Omental fat pad (tissue), 4 donors: ENCODE measurements at places on chromosomes 6 and 20.

DNA sequence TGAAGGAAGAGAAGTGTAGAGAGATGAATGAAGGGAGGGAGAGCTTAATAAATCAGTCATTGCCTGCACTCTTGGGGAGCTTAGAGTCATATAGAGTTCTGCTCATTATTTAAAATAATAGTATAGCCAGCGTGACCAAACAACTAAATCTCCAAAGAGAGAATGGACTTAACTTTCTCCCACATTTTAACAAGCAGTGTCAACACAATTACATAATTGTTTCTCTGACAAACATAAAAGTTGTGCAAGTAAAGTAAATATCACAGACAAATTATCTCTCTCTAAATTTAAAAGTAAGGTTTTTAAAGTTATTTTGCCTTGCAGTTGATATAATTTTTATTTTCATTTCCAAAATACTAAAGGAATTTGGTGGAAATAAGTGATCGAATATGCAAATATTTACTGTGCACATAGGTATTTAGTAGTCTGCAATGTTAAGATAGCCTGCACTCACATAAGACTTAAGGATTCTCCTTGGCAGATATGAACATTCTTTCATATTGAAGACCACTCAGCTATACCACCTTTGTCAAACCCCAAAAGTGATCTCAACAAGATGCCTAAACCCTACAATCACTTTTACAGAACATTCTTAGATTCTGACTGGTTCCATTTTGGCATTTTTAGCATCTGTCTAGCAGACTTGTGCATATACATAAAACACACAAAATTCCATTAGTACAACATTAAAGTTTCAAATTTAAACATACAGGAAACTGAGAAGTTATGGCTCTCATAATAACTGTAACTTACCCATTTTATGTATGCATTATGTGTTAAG lies 67.7 kb downstream of the KIF6 start:
- no peak for DNase-seq

DNA sequence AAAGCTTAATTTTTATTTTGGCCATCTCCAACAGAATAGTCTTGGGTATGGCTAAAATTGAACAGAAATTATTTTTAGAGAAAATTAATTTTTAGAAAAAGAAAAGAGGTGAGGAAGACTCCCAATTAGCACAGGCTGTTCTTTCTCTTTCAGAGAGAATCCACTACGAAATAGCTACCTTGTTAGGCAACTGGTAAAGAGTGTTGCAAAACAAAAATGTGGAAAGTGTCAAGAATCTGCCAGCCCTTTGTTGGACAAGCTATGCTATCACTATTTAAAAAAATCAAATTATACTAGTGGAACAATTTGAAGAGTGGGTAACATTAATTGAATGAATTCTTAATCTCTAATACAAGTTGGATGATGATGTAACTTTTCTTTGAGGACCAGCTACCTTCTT lies 19.2 kb upstream of the ZSCAN9 start:
- no peak for DNase-seq

- DNase-seq, result no peak
Measured at GRCh38 chr6:15927531-15928225, 201.2 kb upstream of the MYLIP start.

DNA sequence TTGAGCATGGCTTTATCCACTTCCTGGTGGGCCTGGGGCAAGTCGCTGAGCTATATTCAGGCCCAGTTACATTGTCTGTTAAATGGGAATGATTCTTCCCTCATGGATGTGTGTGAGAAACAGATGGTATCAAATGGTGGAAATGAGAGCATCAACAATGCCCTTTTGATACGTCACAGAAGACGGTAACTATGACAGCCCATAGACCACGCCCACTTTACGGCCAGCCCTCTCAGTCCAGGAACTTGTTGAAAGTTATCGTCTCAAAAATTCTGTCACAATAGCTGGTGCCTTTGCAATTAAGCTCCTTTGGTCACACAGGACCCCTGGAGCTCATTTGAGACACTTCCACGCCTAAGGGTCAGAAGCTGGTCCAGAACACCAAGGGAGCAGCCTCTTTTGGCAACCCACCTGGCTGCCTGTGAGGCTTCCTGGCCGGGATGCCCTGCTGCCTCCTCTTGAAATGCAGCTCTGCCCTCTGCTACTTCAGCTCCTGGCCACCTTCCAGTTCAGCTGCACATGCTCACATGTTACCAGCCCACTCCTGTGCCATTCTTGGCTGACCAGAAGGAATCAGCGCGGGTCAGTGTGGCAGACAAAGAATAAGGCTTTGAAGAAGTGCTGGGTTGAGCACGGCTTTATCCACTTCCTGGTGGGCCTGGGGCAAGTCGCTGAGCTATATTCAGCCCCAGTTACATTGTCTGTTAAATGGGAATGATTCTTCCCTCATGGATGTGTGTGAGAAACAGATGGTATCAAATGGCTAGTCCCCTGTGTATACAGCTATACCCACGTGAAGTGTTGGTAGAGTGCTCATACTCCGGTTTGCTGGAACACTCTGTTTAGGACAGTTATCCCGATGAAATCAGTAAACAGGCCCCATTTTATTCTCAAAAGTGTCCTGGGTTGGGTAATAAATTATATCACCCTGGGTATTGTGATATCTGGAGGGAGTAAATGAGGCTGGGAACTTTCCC lies 199.2 kb upstream of the SUPT3H start:
- DNase-seq, result no peak

- no peak for DNase-seq
Measured at GRCh38 chr6:21808551-21809242, 215.1 kb downstream of the SOX4 start.

DNA sequence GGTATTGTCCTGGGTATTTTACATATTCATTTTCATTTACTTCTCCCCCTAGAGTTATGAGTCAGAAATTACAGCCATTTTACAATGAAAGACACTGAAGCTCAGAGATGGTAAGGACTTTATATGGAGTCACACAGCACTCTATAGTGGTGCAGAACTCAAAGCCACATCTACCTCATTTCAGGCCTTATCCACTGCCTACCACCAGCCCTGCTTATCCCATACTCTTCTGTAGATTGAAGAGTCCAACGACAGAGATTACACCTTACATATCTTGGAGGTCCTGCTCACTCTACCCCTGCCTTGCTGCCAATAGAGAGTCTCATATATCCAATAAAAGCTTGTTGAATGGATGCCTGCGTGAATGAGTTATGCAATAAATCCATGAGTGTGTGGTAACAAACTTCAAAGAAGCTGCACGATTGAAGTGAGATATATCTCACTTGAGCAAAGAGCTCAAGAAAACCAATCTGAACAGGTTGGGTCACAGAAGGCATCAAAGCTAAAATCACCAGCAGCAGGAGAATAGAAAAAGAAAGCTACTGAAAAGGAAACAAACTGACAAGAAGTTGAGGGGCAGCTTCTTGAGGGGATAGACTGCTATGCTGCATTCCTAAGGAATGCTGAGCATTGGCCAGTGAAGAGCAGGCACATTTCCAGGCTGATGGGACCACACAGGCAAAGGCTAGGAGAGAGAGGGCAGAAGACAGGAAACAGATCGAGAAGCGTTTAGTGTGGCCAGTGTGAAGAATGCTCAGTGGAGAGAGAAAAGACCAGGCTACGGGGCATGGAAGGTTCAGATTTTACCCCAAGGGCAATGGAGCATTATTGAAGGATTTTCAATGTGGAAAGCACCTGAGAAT lies 585.6 kb downstream of the DHX35 start:
- DNase-seq, result no peak

DNA sequence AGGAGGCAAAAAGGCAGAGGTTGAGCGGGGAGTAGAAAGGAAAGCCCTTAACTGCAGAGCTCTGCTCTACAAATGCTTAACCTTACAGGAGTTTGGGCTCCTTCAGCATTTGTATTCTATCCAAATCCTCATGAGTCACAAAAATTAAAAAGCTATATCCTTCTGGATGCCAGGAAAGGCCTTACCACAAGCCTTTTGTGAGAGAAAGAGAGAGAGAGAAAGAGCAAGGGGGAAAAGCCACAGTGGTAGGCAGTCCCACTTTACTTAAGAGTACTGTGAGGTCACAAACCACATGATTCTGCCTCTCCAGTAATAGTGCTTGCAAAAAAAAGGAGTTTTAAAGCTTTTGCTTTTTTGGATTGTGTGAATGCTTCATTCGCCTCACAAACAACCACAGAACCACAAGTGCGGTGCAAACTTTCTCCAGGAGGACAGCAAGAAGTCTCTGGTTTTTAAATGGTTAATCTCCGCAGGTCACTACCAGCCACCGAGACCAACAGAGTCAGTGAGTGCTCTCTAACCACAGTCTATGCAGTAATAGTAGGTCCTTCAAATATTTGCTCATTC lies at the start of gene RUNX2:
TSS of gene RUNX2 (plus strand) at position 375 of the 567 bp plus-strand sequence. CDS start 397 bp downstream, outside the sequence.
- DNase-seq, result no peak

DNA sequence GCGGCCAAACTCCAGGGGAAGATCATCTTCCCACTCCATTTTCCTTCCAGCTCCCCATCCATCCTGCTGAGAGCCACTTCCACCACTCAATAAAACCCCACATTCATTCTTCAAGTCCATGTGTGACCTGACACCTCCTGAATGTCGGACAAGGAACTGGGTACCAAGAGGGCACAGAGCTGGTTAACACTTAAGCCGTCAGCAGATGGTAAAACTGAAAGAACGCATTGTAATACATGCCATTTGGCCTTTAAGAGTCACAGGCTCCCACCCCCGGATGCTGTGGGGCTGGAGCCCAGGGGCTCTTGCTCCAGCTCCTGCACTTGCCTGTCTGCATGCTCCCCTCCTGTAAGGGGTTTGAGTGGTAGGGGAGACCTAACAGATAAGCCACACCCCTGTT lies 753.9 kb downstream of the COL12A1 start:
- DNase-seq, result no peak

DNA sequence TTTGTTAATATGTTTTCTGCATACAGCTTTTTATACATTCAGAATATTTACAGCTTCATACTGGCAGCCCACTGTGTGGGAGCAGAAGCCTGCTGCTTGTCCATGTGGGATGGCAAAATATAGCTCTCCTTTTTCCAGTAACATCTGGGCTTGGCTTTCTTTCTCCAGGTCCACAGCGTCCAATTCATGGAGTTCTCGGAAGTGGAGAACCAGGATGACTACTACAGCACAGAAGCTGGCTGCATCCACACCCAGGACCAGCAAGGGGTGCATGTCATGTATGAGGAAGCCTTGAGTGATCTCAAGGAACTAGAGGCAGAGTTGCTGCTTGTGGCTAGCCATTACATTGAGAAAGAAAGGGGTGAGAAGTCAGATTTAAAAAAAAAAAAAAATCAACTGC lies 143.1 kb downstream of the CD164 start:
- DNase-seq, result no peak

- no peak for DNase-seq
Measured at GRCh38 chr6:169689287-169689686, 12.5 kb downstream of the WDR27 start.

GRCh38 chr6:89350281-89350966 lies 2.1 kb downstream of the UBE2J1 start:
- DNase-seq, result no peak

DNA sequence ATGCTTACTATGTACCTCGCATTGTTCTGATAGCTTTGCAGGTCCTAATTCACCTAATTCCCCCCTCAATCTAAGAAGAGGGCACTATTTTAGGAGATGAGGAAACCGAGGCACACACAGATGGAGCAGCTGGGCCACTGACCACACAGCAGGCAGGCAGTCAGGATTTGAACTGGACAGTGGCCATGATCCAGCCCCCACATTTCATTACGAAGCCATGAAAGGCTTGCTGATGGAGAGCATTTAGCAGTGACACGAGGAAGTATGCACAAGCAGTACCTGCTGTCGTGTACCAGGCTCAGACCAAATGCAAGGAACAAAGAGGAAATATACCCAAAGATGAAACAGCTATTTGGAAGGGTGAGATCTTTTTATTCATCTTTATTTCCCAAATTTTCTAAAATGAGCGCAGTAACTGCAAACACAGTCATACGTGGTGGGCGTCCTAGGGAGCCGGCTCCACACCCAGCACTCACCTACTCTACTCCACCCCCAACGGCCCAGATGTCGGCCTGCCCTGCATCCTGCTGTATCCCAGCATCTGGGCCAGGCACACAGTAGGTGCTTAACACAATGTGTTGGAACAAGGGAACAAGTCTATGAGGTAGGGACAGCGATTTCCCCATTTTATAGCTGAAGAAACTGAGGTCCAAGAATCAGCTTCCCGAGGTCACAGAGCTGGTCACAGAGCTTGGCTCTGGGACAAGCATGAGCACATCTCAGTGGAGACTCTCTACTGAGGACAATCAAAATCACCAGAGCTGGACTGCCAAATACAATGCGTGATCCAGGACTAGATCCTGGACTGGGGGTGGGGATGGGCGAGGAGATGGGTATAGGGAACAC lies 15.0 kb downstream of the PREX1 start:
- DNase-seq, result no peak
